ENCODE measurements at places on chromosomes 11 and 22.

GRCh38 chr22:48919187-48919590, 908.5 kb downstream of the BRD1 start:
- peak; percentile 70 for DNase-seq

DNA sequence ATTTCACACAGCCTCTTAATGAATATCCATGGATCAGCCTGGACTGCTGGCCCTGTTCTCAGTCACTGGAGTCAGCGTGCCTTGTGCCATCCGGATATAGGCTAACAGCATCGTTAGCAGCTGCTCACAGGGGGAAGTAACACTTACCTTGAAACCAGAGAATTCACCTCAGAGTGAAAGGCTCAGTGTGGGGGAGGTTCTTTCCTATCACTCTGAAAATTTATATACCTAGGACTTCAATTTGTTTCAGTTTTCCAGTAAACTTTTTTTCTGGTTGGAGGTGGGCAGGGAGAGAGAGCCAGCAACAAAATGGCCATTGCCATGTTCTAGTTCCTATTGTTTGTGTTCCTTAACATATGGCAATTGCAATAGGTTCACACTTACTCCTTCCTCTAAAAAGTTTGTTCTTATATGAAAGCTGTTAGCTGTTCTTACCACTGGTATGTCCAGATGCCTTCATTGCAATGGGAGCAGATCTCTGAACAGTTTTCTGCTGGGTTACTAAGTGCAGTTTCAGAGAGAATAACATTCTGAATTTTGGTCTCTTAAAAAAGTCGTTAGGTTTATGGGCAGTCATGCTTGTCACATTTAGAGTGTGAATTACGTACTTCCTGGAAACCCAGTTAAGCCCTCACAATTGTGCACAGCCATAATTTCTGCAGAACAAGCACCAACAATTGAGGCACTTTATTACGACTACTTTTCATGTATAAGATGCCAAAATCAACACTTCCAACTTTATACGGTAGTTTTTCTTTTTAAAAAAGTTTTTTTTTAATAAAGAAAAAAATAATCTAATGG, 247.6 kb downstream of the CADM1 start:
- DNase-seq = no peak

GRCh38 chr11:36450110-36450572, 59.9 kb downstream of the TRAF6 start:
- no peak for DNase-seq

GRCh38 chr11:6734616-6735015, 37.2 kb downstream of the OR2AG2 start:
- no peak for DNase-seq

DNA sequence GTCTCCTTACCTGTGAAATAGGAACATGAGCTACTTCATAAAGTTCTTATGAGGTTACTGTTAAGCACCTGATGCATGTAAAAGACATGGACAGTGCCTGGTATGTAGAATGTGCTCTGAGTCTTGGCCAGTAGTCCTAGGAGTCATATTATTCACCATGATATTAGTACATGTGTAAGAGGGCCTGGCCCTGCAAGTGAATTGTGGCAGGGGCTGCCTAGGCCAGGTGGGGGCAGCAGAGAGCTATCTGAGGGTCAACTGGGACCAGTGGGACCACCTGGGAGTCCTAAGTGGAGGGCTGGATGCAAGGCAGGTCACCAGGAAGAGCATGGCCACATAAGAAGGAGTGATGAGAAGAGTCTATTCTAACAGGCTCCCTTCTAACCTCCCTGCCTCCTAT, 529.5 kb downstream of the SOX6 start:
- no peak for DNase-seq

DNA sequence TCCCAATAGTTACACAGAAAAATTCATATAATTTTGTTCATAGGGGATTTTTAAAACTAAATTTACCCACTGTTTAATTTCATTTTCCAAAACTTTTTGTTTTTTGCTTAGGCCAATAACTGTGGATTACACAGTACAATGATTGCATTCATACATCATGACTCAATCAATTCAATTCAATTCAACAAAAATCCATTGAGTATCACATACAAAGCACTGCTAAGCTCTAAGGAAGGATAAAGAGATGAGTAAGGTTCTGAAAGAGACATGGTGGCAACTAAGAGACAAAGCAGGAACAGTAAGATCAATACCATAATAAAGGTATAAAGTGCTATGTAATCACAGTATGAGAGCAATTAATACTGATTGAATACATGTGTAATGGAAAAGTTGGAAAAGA, 9.4 kb upstream of the LAYN start:
- DNase-seq = no peak

GRCh38 chr11:134270250-134270714, 5.9 kb upstream of the GLB1L3 start:
- DNase-seq = no peak
